Esophagus (tissue), 2 donors: ENCODE measurements at places on chromosomes 12 and 14. TPM values are rescaled to one million over a fixed set of nuclear protein-coding genes. Genes with fewer than 3 reads are reported as not detected.

FBLN5 gene
- polyA plus RNA-seq: 3.3 TPM

RFC5 gene
- polyA plus RNA-seq: 7.8 TPM

C12orf54 gene
- polyA plus RNA-seq: 4.4 TPM

ST8SIA1 gene
- polyA plus RNA-seq: 0.83 TPM

TAS2R31 gene
- 0.09 TPM for polyA plus RNA-seq

ENDOU gene
- 139 TPM for polyA plus RNA-seq

STYK1 gene
- polyA plus RNA-seq: 5.4 TPM

SERPINA12 gene
- polyA plus RNA-seq: not detected

MANSC1 gene
- 26.5 TPM for polyA plus RNA-seq

ASB2 gene
- polyA plus RNA-seq: 4.5 TPM

PTGDR gene
- polyA plus RNA-seq: 0.07 TPM

GPR68 gene
- polyA plus RNA-seq: 4.8 TPM

LBHD2 gene
- polyA plus RNA-seq: not detected

CLEC4D gene
- not detected for polyA plus RNA-seq

KLRG1 gene
- polyA plus RNA-seq: 0.47 TPM

TMEM229B gene
- polyA plus RNA-seq: 0.26 TPM

RIMBP2 gene
- 0.20 TPM for polyA plus RNA-seq
